Naive thymus-derived CD4-positive, alpha-beta T cell (primary cell): ENCODE measurements at places on chromosomes 1 and 21.
A peak's percentile ranks its signal among the peaks of the same experiment; 100 is the strongest.

DNA sequence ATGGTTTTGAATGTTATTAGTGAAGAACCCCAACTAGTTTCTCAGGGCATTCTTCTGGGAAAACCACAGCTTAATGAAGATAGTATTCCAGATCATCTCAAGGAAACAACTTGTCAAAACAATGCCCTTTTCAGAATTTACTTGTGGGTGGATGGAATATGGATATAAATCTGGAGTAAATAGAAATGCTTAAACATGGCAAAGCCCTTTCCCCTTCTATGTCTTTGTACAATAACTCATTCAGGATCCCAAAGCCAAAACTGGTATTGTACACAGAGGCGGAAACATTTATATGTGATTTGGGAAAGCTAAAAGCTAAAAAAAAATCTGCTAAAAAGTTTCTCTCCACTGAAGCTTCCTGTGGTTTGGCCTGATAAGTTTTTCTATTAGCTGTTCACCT is 55.5 kb upstream of the RGS5 start:
- no peak for DNase-seq
- H3K4me3 ChIP-seq: no peak overlapping the region
- no peak overlapping the region for H3K27ac ChIP-seq

GRCh38 chr1:75341537-75341936 is 207.3 kb downstream of the LHX8 start:
- no peaks in the 10 kb centered on the region for H3K4me1 ChIP-seq
- no peak overlapping the region for H3K4me3 ChIP-seq
- no peak overlapping the region for H3K27ac ChIP-seq
- DNase-seq: no peak
- H3K27me3 ChIP-seq: no peaks in the 10 kb centered on the region
- no peaks in the 10 kb centered on the region for H3K36me3 ChIP-seq

DNA sequence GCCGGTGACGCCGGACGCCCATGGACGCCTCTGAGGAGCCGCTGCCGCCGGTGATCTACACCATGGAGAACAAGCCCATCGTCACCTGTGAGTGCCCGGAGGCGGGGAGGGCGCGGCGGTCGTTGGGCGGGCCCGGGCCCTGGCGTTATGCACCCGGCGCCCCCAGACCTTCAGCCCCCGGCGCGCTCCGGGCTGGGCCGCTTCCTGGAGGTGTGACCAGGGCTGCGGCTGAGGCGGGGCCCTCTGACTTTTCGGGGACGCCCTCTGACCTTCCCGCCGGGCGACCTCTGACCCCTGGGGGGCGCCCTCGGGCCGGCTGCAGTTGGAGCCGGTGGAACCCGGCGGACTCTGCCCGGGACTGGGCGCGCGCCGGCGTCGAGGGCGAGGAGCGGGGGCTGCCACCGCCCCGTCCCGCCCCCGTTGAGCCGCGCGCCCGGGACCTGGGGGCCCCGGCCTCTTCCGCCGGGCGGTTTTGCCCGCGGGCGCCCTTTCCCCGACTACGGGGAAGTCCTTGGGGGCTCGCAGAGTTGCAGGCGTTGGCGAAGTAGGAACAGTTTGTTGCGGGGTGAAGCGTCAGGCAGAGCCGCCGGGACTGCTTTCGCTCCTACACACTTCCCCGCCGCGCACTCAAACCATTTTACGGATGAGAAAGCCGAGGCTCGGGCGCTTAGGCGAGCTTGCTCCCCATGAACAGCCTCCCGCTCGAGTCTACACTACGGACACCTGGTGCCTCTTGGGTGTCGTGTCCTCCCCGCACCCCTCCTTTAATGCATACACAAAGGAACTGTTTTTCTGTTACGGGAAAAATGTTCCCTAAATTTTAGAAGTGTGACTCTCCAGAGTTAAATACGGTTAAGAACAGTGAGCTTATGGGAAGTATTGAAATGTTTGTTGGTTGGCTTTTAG is 618 bp downstream of the TRAPPC10 start:
- peaks cover 27% of the 10 kb centered on the region for H3K4me1 ChIP-seq
- H3K27ac ChIP-seq: peak overlapping the region; percentile 92
- no peaks in the 10 kb centered on the region for H3K36me3 ChIP-seq
- peak; percentile 68 for DNase-seq
- H3K4me3 ChIP-seq: peak overlapping the region; percentile 63
- H3K27me3 ChIP-seq: no peaks in the 10 kb centered on the region

DNA sequence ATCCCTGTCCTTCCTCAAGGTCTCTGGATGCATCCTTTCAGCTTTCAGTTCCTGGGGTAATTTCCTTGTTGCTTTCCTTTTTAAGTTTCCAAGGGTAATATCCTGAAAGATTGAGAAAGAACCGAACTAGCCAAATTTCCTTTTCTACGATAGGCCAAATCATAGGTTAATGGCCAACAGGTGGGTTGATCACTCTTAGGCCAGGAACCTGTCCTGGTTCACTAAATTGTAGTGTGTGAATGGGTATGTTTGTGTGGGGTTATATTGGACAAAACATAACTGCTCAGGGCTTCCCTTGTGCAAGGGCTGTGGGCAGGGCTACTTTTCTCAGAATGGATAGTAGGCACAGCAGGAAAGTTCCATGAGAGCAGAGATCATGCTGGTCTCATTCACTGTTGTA is 17.1 kb downstream of the UBE2T start:
- no peaks in the 10 kb centered on the region for H3K27me3 ChIP-seq
- no peak for DNase-seq
- no peak overlapping the region for H3K4me3 ChIP-seq
- no peaks in the 10 kb centered on the region for H3K4me1 ChIP-seq

GRCh38 chr21:42545745-42546144 is 32.1 kb downstream of the SLC37A1 start:
- no peak overlapping the region for H3K4me3 ChIP-seq
- H3K27me3 ChIP-seq: no peaks in the 10 kb centered on the region
- no peak for DNase-seq
- H3K4me1 ChIP-seq: no peaks in the 10 kb centered on the region

DNA sequence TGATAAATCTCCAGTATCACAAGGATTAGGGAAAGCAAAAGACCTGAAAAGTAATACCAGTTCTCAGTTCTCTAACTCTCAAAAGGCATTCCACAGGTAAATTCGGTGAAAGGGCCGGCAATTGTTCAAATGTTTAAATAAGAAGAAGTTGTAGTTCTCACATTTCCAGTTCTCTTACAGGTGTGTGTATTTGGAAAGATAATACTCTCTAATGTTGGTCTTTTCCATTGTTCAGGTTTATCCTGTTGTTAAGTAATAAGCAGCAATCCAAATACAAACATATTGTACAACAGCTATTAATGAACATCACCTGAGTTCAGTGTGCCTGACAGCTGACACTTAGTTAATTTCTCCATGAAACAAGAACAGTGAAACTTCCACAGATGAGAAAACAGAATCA is 13.2 kb upstream of the PRKAB2 start:
- no peak overlapping the region for H3K27ac ChIP-seq
- H3K27me3 ChIP-seq: no peaks in the 10 kb centered on the region
- no peak for DNase-seq
- no peaks in the 10 kb centered on the region for H3K36me3 ChIP-seq
- no peaks in the 10 kb centered on the region for H3K4me1 ChIP-seq

DNA sequence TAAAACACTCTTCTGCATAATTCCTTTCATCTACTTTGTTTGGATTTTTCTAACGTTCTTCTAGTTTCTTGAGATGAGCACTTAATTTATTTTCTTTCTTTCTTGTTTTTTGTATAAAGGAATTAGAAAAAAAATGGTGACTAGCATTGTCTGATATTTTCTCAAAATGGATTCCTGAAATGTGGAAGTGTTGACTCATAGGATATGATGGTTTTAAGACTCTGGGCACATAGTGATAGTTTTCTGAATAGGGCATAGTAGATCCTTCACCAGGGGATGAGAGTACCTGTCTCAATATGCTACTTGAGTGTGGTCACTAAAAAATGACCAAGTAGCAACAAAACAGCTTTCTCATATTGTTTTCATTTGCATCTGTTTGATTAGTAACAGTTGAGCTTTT is 100.9 kb downstream of the PEX14 start:
- no peak for DNase-seq
- H3K4me1 ChIP-seq: no peaks in the 10 kb centered on the region
- no peaks in the 10 kb centered on the region for H3K36me3 ChIP-seq
- H3K4me3 ChIP-seq: no peak overlapping the region
- no peak overlapping the region for H3K27ac ChIP-seq
